ENCODE measurements at places on chromosomes 2 and 18.

DNA sequence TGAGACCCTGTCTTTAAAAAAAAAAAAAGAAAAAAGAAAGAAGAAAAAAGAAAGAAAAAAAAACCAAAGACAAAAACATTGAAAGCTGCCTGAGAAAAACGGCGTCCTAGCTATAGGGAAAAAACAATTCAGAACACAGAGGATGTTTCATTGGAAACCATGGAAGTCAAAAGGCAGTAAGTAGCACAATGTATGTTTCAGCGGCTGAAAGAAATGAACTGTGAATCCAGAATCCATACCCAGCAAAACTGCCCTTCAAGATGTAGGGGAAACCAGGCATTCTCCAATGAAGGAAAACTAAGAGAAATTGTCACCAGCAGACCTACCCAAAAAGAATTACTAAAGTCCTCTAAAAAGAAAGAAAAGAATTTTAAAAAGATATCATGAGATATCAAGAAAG is 27.6 kb downstream of the EVA1A start:
- DNase-seq, result no peak

DNA sequence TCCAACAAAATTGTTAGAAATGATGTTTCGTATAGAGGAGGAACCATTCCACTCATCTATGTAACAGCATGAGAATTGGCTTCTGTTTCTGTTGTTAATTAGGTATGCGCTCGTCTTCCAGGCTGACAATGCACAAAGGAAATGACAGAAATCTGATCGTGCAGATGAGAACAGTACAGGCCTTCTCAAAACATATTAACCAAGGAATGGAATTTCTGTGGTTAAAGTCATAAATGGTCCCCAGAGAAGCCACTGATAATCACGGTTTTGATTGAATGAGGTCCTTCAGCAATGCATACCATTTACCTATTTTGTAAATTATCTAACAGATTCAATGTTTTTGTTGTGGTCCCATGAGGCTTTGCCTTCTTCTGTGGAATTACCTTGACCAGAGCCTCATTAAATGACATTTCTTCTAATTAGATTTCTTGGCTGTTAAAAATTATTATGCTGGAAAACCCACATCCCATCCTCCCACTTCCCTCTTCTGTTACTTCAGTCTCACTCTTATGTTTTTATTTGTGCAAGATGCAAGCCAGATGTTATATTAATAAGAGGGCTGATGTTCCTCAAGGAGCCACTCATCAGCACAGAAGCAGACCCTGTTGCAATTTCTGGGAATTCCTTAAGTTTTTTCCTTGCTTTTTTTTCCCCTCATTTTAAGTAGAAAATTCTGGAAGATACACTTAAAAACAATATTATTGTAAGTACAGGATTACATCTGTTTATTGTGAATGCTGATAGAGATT is 395.8 kb downstream of the PID1 start:
- peak; percentile 8 for DNase-seq

DNA sequence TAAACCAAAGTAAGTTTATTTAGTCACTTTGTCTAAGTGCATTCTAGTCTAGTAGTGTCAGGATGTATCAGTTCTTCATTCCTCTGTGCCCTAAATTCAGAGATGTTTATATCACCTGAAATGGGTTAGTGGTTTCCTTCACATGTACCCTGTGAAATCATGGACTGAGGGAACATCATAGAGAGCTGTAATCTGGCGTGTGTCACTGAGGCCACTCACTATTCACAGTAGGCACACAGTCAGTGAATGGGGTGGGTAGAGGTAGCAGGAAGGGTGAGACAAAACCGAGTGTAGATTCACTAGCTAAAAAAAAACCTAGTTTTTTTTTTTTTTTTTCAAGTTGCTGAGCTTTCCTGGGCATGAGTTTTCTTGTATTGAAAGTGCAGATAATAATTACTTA is 5.6 kb downstream of the KIF5C start:
- DNase-seq, result no peak

- no peak for DNase-seq
Observed at GRCh38 chr2:202847693-202848524, 23.7 kb downstream of the ICA1L start.

DNA sequence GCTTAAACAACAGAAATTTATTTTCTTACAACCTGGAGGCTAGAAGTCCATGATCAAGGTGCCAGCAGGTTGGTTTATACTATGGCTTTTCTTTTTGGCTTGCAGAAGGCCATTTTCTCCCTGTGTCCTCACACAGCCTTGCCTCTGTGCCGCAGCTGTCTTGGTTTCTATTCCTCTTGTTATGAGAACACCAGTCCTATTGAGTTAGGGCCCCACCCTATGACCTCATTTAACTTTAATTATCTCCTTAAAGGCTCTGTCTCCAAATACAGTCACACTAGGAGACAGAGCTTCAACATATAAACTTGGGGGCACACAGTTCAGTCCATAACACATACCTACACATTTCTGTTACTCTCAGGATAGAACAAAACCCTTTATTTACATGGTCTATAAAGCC is 17.3 kb upstream of the RHOB start:
- no peak for DNase-seq

DNA sequence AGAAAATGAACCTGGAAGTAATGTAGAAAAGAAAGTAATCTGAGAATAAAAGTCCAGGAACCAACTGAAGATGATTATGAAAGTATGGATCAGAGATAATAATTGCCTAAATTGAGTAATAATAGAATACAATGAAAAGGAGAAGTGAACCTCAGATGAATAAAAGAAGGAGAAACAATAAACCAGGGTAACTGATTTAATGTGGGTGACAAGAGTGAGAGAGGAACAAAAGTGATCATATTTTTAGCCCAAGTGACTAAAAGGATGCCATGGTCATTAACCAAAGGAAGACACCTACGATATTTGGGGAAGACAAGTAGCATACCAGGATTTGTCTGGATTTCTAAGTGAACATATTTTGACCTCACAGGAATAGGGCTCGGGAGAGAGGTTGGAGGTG is 600.6 kb downstream of the RNF144A start:
- DNase-seq, result no peak

GRCh38 chr2:218074031-218074430 is 5.0 kb downstream of the RUFY4 start:
- DNase-seq, result peak; percentile 45

DNA sequence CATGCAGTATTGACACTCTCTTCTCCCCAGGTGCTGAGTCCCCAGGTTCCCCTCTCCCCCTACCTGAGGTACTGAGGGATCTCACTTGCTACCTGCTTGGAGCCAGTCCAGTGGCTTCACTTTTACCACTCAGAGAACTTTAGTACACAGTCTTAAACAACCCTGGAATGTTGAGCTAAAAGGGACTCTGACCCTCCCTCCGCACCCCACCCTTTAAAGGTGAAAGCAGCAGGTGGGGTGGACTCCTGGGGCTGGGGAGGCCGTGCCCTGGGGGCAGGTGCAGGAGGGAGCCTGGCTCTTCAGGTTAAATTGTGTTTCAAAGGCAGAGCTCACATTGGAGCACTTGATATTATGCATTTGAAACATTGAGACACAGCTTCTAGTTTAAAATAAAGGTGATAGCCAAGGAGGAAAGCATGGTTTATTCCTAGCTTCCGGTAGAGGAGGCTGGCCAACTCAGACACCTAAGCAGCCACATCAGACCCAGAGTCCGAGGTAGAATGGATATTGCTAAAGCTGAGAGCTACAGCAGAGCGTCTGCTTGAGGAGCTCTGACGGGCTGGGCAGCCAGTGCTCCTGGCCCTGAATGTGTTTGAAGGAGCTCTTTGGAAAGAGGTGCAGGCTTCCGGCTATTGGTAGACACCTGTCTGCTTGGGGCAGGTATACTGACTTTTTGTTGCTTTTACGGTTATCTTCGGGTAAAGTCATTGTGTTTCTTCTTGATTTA is 196.4 kb downstream of the AGAP1 start:
- DNase-seq, result no peak

- DNase-seq, result no peak
Observed at GRCh38 chr2:242056026-242056425, 186.5 kb downstream of the RTP5 start.

DNA sequence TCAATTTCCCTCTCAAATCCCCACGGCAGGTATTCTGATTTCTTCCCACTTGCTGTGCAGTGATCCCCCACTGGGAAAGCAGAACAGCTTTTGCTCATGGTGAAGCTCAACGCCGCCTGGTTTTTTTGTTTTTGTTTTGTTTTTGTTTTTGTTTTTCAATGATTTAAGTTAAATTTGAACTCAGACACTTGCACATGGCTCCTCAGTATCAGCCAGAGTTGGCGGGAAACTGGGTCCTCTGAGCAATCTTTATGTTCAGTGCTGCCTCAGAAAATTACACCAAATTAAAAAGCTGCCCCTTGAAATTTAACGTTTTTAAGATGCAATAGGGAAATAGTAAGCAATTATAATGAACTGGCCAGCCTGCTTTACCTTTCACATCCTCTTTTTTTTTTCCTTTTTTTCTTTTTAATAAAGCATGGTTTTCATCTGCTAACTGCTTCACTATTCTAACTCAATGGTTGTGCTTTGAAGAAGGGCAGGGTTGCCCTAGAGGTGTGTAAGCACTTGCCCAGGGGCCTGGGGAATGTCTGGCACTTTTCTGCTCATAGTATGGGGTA is 277.0 kb upstream of the HNRNPA3 start:
- DNase-seq, result no peak

DNA sequence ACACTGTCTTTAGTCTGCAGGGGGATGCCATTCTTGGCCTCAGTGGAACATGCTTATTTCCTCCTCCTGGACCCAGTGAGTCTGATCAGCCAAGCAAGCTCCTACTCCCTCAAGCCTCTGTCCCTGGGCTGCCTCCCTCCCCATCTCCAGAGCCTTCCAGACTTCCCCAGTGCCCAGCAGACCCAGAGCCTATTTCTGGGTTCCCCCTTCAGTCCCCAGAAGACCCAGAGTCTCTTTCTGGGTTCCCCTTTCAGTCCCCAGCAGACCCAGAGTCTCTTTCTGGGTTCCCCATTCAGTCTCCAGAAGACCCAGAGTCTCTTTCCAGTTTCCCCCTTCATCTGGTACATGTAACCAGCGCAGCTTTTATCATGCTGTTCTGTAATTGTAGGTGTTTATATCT is 17.0 kb upstream of the PKDCC start:
- no peak for DNase-seq

DNA sequence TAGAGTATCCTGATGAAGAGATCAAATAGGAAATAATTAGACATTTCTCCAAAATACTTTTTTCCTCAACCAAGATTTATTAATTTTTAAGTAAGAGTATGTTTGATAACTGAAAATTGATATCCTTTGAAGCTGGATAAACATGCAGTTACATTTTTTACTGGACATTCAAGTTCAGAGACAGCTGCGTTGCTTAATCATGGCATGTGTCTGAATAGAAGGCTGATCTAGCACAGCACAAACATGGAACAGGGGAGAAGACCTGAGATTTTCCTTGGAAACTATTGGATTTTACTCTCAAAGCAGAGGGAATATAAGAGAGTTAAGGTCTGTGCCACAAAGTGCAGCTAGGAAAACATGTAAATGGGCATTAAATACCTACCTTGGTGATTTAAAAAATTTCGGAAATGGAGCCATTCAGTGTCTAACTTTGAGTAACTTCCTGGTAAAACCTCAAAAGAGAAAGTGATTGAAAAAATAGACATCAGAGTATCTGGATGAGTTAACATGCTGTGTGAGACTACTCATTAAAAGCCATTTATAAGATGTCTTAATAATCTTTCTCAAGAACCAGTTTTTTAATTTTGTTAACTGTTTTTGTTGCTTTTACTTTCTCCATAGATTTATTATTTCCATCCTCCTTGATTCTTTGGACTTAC is 31.8 kb downstream of the CRIM1 start:
- DNase-seq, result no peak

GRCh38 chr2:177405029-177405692 is 12.6 kb downstream of the AGPS start:
- no peak for DNase-seq

DNA sequence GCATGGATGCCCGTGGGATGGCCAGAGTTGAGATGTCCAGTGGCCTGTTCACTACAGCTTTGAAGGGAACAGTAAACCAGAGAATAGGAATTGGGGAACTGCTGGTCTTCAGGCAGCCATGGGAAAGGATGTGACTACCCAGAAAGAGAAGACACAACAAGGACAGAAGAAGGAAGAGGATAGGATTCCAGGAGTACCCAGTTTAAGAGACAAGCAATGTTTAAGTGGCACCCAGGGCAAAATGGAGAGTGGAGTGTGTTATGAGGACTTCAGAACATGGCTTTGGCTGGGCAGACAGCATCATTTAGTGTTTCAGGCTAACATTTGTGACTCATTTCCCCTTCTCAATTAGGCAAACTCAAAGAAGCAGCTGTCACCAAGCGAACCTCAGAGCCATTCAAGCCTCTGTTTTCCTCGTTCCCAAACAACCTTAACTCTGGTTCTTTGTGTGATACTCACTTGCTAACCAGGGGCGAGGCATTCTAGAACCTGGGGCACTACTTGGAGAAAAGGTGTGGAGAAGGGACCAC is 4.0 kb upstream of the FAM124B start:
- no peak for DNase-seq

- DNase-seq, result no peak
Observed at GRCh38 chr18:10330428-10330827, 124.0 kb upstream of the APCDD1 start.

DNA sequence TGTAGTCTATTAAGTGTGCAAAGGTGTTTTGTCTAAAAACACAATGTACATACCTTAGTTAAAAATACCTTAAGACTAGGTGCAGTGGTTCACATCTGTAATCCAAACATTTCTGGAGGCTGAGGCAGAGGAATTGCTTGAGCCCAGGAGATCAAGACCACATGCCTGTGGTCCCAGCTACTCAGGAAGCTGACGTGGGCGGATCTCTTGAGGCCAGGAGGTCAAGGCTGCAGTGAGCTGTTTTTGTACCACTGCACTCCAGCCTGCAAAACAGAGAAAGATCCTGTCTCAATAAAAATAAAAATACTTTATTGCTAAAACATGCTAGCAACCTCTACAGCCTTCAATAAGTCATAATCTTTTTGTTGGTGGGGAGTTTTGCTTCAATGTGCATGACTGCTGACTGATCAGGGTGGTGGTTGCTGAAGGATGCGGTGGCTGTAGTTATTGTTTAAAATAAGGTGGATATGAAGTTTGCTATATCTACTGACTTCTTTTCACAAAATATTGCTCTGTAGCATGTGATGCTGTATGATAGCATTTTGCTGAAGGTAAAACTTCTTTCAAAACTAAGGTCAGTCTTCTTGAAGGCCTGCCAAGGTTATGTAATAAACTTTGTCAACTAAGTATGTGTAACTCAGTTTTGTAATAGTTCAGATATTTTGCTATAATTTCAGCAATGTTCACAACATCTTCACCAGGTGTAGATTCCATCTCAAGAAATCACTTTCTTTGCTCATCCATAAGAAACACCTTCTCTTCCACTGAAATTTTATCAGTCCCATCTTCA is 1238.0 kb upstream of the NRXN1 start:
- no peak for DNase-seq

- DNase-seq, result no peak
Observed at GRCh38 chr2:128154225-128154624, 63.2 kb downstream of the UGGT1 start.

- no peak for DNase-seq
Observed at GRCh38 chr2:154289870-154290269, 408.6 kb upstream of the KCNJ3 start.

- DNase-seq, result no peak
Observed at GRCh38 chr2:113164930-113165585, 8.7 kb upstream of the PSD4 start.
